ENCODE measurements at places on chromosomes 5 and 9.

- no peak for DNase-seq
Measured at GRCh38 chr9:105338308-105338707, 93.9 kb downstream of the SLC44A1 start.

- DNase-seq: no peak
Measured at GRCh38 chr9:135226369-135227050, 139.0 kb downstream of the OLFM1 start.

DNA sequence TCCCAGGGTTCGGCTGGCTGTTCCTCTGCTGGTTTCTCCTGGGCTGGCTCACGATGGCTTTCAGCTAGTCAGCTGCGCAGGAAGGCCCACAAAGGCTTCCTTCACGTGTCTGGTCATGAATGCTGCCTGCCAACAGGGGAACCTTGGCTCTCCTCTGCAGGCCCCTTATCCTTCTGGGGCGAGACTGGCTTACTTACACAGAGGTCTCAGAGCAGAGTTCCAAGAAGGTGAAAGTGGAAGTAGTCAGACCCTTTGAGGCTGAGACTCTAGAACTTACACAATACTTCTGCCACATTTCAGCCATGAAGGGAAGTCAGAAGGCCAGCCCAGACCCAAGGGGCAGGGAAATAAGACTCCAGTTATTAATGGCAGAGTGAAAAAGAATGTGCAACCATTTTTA, 99.5 kb downstream of the LHFPL2 start:
- DNase-seq: peak; percentile 47

DNA sequence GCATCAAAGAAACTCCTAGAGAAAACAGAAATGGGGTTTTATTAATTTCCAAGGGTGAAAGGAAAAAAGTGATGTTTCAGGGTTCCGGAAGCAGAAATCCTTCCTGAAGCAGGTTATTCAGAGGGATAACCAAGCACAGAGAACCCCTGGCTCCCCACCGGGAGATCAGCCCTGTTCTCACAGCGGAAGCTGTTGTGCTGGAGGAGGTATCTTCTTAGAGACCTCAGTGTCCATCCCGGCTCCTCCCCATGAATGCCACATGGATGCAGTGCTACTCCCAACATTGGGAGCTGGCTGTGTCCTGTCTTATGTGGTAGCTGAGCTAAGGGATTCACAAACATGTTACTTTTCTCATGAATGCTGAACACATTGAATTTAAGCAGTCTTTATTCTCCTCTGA, 80.9 kb upstream of the IRX2 start:
- DNase-seq: no peak

- DNase-seq: no peak
Measured at GRCh38 chr9:83669067-83669466, 38.7 kb downstream of the UBQLN1 start.

All from SK-N-DZ (cell line).